Dermis microvascular lymphatic vessel endothelial cell (primary cell): ENCODE measurements at places on chromosomes 3 and 15. TPM values are rescaled to one million over a fixed set of nuclear protein-coding genes. Genes with fewer than 3 reads are reported as not detected.

DNA sequence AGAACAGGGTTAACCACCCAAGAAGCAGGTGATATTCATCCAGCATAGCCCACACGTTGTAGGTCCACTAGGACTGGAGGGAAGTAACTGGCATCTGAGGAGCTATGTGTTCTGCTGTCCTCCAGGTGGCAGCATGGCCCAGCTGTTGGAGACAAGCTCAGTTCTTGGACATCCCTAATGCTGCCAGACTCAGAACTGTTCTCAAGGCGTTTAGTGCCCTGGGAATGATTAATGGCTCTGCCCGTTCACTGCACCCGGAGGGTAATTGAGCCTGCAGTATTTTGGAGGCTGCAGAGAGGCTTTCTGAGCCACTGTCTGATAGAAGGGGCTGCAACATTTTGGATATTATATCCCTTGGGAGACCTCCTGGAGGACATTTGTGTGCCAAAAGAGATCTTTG lies 521.3 kb upstream of the SEMA6D start:
- DNase-seq = peak; percentile 83

- DNase-seq = peak; percentile 23
Measured at GRCh38 chr3:193040836-193041672, 123.4 kb upstream of the MB21D2 start.

DNA sequence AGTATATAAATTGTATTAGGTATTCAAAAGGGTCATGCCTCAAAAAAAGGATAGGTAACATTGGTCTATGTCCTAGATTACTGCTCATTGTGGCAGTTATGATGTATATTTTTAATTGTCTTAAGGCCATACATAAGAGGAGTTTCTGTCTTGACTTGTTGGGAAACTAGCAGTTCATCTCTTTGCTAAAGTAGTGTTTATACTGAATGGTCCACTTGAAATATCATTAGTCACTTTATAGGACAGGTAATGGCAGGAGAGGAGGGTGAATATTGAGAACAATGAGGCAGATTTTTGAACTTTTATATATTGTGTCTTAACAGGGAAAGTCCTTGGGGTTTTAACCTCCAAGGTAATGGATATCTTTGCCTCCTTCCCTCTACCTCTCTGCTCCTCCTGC lies 58.4 kb downstream of the TP63 start:
- DNase-seq = no peak

SLC6A11 gene
- not detected in 2 replicates for total RNA-seq

GRCh38 chr15:69104050-69104750 lies 56.2 kb upstream of the GLCE start:
- DNase-seq = no peak

DNA sequence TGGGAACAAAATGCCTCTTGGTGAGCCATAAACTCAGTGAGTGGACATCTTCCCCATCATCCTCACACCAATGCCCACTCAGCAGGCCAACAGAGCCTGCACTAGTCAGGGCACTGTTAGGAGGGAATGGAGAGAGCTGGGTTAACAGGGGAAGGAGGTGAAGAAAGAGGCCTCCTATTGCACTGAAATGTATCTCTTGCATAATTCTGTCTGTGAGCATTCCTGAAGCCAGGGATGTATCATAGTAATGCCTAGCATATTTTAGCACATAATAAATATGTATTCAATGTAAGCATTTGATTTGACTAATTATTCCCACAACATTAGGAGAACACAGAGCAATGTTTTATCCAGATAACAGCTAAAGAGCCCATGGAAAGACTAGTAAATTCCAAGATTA lies 81.2 kb downstream of the ANO10 start:
- DNase-seq = no peak

GRCh38 chr3:147383617-147384016 lies 22.7 kb downstream of the ZIC4 start:
- no peak for DNase-seq

DNA sequence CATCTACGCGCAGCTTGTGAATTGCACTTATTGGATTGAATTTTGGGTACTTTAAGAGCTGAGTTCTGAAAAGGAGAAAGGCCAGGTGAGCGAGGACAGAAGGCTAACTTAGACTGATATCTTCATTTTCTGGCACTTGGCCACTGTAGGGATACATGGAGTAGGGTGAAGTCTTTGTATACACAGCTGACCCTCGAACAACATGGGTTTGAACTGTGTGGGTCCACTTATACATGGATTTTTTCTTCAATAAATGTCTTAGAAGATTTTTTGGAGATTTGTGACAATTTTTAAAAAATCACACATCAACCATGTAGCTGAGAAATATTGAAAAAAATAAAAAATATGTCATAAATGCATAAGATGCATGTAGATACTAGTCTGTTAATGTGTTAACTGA lies 18.3 kb downstream of the PTPRG start:
- no peak for DNase-seq
